Thymus (tissue), 14 donors: ENCODE measurements at places on chromosomes 5 and 9.

- H3K27ac ChIP-seq, result no peak overlapping the region
- H3K4me3 ChIP-seq, result no peak overlapping the region
- no peak for DNase-seq
- no peaks in the 10 kb centered on the region for H3K36me3 ChIP-seq
Measured at GRCh38 chr5:133942614-133943474, 25.6 kb downstream of the C5orf15 start.

DNA sequence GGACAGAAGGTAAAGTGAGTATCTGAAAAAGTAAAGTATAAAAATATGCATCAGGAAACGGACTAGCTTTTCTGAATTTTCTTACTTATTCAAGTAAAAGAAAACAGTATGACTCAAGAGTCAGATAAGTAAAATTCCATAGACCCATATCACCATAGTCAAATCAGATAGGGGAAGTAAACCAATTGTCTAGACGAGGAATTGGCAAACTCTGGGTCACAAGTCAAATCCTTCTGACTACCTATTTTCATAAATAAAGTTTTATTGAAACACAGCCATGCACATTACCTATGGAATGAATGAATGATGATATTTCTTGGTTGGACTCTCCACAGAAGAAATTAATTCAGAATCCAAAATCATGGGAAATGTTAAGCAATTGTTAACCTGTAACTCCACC is 59.1 kb upstream of the TMC1 start:
- no peaks in the 10 kb centered on the region for H3K27me3 ChIP-seq
- no peak overlapping the region for H3K27ac ChIP-seq
- no peaks in the 10 kb centered on the region for H3K36me3 ChIP-seq
- no peak for DNase-seq
- H3K4me3 ChIP-seq, result no peak overlapping the region

DNA sequence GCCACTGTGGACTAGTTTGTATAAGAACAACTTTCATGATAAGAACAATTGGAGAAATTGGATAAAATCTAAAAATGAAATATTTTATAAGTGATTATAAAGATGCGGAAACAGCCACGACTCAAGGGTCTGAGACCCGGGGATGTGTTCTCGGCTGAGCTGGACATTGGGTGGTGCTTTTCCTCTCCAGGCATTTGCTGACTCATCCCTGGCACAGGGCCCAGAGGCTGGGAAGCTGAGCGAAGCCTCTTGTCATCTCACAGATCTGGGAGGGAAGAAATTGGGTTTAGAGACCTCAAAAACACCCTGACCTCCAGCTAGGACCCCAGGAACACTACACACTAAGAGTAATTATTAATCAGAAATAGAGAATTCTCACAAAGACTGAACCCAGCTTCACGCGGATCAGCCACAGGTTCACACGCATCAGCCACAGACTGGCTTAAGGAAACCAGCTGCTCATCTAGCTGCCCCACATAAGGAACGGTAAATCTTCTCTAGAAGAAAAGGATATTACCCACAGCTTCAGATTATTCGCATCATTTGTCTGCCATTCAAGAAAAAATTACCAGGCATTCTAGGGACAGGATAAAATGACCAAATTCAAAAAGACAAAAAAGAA is 2.8 kb upstream of the OR2V1 start:
- no peak overlapping the region for H3K27ac ChIP-seq
- no peaks in the 10 kb centered on the region for H3K27me3 ChIP-seq
- no peaks in the 10 kb centered on the region for H3K4me1 ChIP-seq
- H3K36me3 ChIP-seq, result no peaks in the 10 kb centered on the region
- no peak for DNase-seq

GRCh38 chr9:18665947-18666346 is 192.0 kb downstream of the ADAMTSL1 start:
- no peak for DNase-seq
- H3K36me3 ChIP-seq, result no peaks in the 10 kb centered on the region
- no peaks in the 10 kb centered on the region for H3K4me1 ChIP-seq
- no peaks in the 10 kb centered on the region for H3K27me3 ChIP-seq

- peak overlapping the region; percentile 42 for H3K4me3 ChIP-seq
- no peaks in the 10 kb centered on the region for H3K36me3 ChIP-seq
- H3K27ac ChIP-seq, result no peak overlapping the region
- peaks cover 97% of the 10 kb centered on the region for H3K27me3 ChIP-seq
Measured at GRCh38 chr5:3594510-3595005, 1.1 kb upstream of the IRX1 start.

- DNase-seq, result no peak
- no peak overlapping the region for H3K27ac ChIP-seq
- no peaks in the 10 kb centered on the region for H3K36me3 ChIP-seq
- H3K4me3 ChIP-seq, result no peak overlapping the region
Measured at GRCh38 chr9:121551985-121552753, 52.5 kb upstream of the GGTA1 start.

DNA sequence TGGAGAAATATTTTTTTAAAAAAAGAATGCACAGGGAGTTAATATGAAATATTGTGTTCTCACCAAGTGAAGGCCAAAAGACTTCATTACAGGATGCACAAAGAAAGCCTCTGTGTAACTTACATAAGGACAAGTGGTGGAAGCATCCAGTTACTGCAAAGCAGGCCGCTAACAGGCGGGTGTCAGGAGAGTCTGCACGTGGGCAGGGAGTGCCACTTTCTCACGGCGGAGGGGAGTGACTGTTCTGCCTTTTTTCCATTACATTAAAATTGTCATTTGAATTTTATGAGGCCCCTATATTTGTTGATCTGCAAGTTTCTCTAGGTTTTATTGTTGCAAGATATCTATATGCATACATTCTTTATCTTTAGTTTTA is 28.1 kb upstream of the SPATA31E1 start:
- no peaks in the 10 kb centered on the region for H3K36me3 ChIP-seq
- H3K4me3 ChIP-seq, result no peak overlapping the region

GRCh38 chr9:132622159-132622558 is 39.8 kb downstream of the BARHL1 start:
- H3K4me1 ChIP-seq, result no peaks in the 10 kb centered on the region
- no peak for DNase-seq
- peaks cover 11% of the 10 kb centered on the region for H3K36me3 ChIP-seq
- H3K27ac ChIP-seq, result no peak overlapping the region
- no peak overlapping the region for H3K4me3 ChIP-seq

DNA sequence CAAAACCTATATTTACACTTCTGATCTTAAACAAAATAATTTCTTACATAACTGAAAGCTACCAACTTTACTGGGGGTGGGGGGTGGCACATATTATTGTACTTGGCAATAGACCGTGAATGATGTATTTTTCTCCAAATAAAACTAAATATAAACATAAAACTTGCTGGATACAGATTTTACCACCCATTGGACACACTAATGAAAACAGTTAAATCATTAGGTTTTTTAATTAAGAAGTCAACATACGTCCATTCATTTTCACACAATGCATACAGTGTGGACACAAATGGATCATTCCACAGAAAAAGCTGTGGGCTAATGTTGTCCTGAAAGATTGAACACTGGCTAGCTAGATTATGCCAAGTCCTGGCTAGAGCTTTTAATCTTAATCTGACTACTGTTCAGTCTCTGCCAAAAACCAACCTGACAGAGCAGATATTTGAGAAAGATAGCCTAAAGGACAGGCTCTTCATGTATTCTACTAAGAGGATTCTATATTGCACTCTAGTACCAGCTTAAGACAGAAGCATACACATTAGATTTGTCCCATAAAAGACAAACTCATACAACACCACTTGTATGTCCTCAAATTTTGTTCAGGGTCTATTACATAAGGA is 118.1 kb downstream of the SIL1 start:
- no peaks in the 10 kb centered on the region for H3K36me3 ChIP-seq
- H3K4me1 ChIP-seq, result peaks cover 3% of the 10 kb centered on the region
- no peak overlapping the region for H3K4me3 ChIP-seq
- H3K27ac ChIP-seq, result no peak overlapping the region

DNA sequence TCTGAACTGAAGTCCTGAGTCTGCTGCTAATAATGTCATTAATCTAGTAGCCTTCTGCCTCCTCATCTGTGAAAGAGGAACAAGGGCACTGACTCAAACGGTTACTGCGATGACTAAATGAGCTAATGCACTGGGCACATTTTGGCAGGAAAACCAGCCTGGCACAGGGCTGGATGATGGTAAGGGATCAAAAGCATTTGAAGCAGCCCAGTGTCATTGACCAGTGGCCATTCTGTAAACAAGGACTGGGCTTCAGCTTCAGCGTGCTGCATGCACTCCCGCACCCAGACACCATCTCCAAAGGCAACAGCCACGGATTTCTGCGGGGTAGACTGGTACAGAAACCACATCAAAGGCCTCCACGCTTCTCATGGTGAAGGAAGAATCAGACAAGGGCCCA is 8.0 kb downstream of the GCNT4 start:
- H3K36me3 ChIP-seq, result peaks cover 72% of the 10 kb centered on the region
- peaks cover 10% of the 10 kb centered on the region for H3K4me1 ChIP-seq
- H3K4me3 ChIP-seq, result no peak overlapping the region
- H3K27ac ChIP-seq, result no peak overlapping the region
- no peaks in the 10 kb centered on the region for H3K27me3 ChIP-seq
